Left ventricle myocardium inferior (tissue), 1 donor: ENCODE measurements at places on chromosomes 12 and 14. TPM values are rescaled to one million over a fixed set of nuclear protein-coding genes. Genes with fewer than 3 reads are reported as not detected.

The ITFG2 gene
- total RNA-seq, result 12.4 TPM

DNA sequence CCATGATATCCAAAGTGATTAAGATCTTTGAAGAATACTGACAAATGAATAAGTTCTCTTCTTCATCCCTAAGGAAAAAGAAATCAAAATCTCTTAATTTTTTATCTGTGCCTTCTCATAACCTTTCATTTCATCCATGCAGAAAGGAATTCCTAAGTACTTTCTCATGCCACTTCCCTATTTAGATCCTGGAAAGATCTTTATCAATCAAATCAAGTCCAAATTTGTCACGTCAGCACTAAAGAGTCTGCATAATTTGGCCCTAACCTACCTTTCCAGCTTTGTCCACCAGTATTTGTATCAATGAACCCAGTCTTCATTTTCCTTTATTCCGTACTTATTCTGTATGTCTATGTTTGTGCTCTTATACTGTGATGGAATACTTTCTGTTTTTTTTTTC lies 41.2 kb downstream of the VEZT start:
- H3K27ac ChIP-seq, result no peak overlapping the region
- H3K4me3 ChIP-seq, result no peak overlapping the region
- no peaks in the 10 kb centered on the region for H3K27me3 ChIP-seq
- no peak for DNase-seq
- peaks cover 35% of the 10 kb centered on the region for H3K4me1 ChIP-seq

DNA sequence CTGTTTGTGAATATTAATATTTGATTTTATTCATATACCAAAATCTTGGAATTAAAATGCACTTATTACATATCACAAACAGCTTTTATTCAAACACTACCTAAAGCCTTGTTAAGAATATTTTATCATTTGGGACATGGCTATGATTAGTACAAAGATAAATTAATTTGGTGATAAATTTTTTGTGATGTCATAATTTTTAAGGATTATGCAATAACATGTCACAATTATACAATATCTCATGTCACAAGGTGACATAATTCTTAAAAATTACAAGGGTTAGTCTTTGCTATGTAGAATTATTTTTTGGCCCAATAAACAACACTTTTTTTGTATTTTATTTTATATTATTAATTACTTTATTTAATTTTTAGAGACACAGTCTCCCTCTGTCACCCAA lies 113.7 kb downstream of the TMTC3 start:
- no peaks in the 10 kb centered on the region for H3K27me3 ChIP-seq
- H3K27ac ChIP-seq, result no peak overlapping the region
- DNase-seq, result no peak
- H3K4me3 ChIP-seq, result no peak overlapping the region

The PLA2G1B gene
- total RNA-seq, result not detected

The KLRD1 gene
- 1.4 TPM for total RNA-seq

- no peak overlapping the region for H3K27ac ChIP-seq
- peaks cover 16% of the 10 kb centered on the region for H3K27me3 ChIP-seq
- H3K4me1 ChIP-seq, result no peaks in the 10 kb centered on the region
- H3K4me3 ChIP-seq, result no peak overlapping the region
- no peak for DNase-seq
- no peaks in the 10 kb centered on the region for H3K36me3 ChIP-seq
Observed at GRCh38 chr12:107377596-107378385, 284.4 kb upstream of the CRY1 start.

DNA sequence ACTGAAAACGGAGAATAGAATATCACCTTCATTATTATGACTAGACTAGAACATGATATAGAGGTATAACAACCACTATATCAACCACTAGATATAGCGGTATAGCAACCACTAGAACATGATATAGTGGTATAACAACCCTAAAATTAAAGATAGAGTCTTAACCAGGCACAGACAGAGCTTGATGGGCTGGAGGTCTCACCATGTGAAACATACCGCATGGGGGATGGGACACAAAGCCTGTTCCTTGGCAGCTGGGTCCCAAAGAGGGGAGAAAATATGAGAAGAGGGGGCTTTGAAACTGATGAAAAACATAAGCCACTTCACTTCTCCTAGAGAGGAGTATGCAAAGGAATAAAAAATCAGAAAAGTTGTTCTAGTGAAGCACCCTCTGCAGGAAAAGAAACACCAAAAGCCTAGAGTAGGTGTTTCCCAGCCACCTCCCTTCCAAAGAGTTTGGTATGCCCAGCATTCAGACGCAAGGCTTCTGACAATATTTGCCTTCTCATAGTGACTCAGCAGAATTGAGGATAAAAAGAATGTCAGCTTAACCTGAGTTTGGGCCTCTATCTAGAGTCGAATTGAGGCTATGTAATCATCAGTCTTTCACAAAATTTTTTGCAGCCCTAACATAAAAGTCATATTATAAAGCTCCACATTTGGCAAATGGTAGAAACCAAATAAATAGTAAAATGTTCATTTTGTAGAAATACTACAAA lies 316.4 kb downstream of the NOVA1 start:
- no peaks in the 10 kb centered on the region for H3K27me3 ChIP-seq
- DNase-seq, result no peak
- no peaks in the 10 kb centered on the region for H3K36me3 ChIP-seq
- H3K4me3 ChIP-seq, result no peak overlapping the region
- H3K4me1 ChIP-seq, result no peaks in the 10 kb centered on the region

The CFAP54 gene
- 0.16 TPM for total RNA-seq

DNA sequence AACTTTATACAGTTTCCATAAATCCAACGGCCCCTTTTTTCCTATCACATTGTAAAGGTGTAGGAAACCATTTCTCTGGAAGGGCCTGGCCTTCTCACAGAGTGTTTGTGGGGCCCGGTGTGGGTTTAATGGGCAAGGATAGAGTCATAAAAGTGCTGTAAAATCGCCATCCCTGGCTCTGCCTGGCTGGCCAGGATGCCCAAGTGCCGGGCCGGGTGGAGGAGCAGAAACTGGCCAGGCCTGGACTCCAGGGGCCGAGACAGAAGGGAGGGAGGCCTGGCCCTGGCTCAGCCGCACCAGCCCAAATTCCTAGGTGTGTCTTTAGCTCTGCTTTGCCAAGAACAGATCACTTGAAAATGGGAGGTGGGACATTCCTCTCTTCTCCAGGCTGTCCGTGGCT lies 77.1 kb upstream of the DICER1 start:
- H3K27ac ChIP-seq, result peak overlapping the region; percentile 77
- DNase-seq, result no peak
- peaks cover 4% of the 10 kb centered on the region for H3K36me3 ChIP-seq
- no peak overlapping the region for H3K4me3 ChIP-seq
- peaks cover 62% of the 10 kb centered on the region for H3K4me1 ChIP-seq

GRCh38 chr14:89114109-89114508 lies 289.7 kb downstream of the TTC8 start:
- H3K4me3 ChIP-seq, result no peak overlapping the region
- DNase-seq, result no peak
- H3K27me3 ChIP-seq, result no peaks in the 10 kb centered on the region
- H3K27ac ChIP-seq, result no peak overlapping the region
- no peaks in the 10 kb centered on the region for H3K4me1 ChIP-seq

The ASCL1 gene
- total RNA-seq, result not detected

DNA sequence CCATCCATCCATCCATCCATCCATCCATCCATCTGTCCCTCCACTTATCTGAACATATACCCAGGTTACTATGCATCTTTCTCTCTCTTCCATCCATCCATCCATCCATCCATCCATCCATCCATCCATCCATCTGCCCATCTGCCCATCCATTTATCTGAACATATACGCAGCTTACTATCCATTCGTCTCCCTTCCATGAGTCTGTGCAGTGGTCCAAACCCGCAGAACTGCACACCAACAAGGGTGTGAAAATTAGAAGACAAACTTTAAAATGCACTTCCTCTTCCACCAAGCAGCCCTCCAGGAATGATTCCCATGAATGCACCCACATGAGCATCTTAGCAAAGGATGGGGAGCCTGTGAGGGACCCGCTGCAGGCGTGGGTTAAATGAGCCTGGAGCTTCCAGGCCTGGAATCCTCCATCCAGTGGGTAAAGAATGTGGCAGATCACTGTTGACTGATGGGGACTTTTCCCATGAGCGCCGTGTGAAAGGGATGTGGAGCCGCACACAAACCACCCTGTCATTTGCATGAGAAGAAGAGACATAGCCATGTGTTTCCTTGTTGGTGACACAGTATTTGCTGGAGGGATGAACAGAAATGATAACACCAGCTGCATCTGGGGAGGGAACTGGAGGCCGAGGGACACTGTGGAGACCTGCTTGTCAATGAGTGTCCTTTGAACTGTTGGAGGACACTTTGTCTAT lies 376.6 kb downstream of the ADGRD1 start:
- H3K36me3 ChIP-seq, result no peaks in the 10 kb centered on the region
- H3K27me3 ChIP-seq, result peaks cover 37% of the 10 kb centered on the region
- DNase-seq, result no peak
- H3K4me3 ChIP-seq, result no peak overlapping the region
- H3K27ac ChIP-seq, result no peak overlapping the region

The FGD4 gene
- 30.5 TPM for total RNA-seq

DNA sequence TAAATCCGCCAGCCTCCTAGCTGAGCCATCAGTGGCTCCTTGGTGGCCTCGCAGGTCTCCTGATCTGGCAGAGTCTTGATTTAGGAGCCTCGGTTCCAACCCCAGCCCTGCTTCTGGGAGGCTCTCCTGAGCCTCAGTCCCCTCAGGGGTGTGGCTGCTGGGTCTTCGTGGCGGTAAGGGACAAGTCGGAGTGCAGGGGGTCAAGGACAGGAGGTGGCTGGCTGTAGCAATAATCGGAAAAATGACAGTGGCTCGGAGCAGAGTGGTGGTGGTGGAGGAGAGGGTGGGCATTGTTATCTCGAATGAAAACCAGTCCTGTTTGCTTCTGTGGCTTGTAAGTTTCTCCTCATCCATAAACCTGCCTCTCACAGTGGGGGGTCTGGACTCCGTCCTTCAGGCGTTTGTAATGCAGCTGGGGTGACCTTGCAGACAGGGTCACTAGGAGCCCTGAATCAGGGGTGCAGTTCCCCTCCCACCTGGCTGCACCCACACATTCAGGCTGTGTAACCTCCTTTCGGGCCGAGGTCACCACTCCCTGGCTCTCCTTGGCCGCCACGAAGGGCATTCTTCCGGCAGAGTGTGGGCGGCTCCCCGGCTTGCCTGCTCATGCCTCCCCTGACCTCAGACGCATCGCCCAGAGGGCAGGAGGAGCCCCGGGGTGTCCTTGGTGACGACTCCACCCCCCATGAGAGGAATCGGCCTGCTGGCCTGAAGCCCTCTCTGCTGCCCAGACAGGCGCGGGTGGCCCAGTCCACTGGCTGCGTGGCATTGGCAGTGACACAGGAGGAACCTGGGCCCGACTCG lies 8.1 kb downstream of the BCL7A start:
- peak overlapping the region; percentile 11 for H3K4me3 ChIP-seq
- peak; percentile 24 for DNase-seq
- no peaks in the 10 kb centered on the region for H3K27me3 ChIP-seq
- H3K27ac ChIP-seq, result peak overlapping the region; percentile 82

GRCh38 chr14:87892763-87893162 lies 100.2 kb downstream of the GALC start:
- H3K4me1 ChIP-seq, result no peaks in the 10 kb centered on the region
- H3K36me3 ChIP-seq, result no peaks in the 10 kb centered on the region
- no peak overlapping the region for H3K27ac ChIP-seq
- no peak overlapping the region for H3K4me3 ChIP-seq
- DNase-seq, result no peak

GRCh38 chr12:989051-989450 lies 2.0 kb upstream of the ERC1 start:
- H3K36me3 ChIP-seq, result no peaks in the 10 kb centered on the region
- no peak for DNase-seq
- H3K4me3 ChIP-seq, result peak overlapping the region; percentile 84
- H3K27me3 ChIP-seq, result no peaks in the 10 kb centered on the region
- peaks cover 57% of the 10 kb centered on the region for H3K4me1 ChIP-seq
- peak overlapping the region; percentile 100 for H3K27ac ChIP-seq

DNA sequence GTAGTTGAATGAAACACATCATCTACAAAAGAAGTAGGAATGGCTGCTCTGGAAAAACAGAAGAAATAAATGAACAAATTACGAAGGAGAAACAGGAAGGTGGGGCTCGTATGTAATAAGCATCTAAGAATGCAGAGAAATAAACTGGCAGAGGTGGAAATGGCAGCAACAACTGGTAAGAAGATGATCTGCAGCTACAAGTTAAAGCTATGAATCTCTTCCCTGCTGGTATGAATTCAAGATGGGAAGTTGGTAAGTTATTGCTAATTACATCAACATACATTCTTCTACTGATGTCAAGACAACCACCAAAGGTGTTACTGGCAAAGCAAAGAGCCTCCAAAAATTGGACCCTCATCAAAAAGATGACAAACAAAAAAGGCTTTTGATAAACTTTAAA lies 59.8 kb downstream of the HECTD4 start:
- H3K36me3 ChIP-seq, result peaks cover 6% of the 10 kb centered on the region
- no peaks in the 10 kb centered on the region for H3K27me3 ChIP-seq
- no peak overlapping the region for H3K27ac ChIP-seq
- no peak overlapping the region for H3K4me3 ChIP-seq
- peaks cover 49% of the 10 kb centered on the region for H3K4me1 ChIP-seq
- no peak for DNase-seq

DNA sequence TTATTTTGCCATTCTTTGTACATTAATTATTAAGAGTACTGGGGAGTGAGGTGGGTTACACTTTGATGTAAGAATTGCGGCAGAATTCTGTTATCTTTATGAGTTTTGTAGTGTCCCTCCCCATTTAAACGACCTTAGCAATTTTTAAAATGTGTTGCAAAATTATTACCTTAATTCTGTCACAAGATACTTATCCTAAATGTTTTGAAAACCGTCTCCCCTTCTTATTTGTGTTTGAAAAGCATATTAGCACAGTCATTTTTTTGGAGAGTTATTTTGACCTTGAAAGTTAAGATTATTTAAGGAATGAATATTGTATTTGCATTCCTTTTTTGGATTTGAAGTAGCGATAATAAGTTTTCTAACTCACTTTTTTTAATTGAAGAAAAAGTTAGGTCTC lies 2.2 kb downstream of the ARHGAP5 start:
- no peaks in the 10 kb centered on the region for H3K36me3 ChIP-seq
- no peaks in the 10 kb centered on the region for H3K27me3 ChIP-seq
- H3K4me3 ChIP-seq, result peak overlapping the region; percentile 94
- peak overlapping the region; percentile 99 for H3K27ac ChIP-seq
- H3K4me1 ChIP-seq, result peaks cover 92% of the 10 kb centered on the region
- DNase-seq, result no peak

The FSCB gene
- total RNA-seq, result not detected

DNA sequence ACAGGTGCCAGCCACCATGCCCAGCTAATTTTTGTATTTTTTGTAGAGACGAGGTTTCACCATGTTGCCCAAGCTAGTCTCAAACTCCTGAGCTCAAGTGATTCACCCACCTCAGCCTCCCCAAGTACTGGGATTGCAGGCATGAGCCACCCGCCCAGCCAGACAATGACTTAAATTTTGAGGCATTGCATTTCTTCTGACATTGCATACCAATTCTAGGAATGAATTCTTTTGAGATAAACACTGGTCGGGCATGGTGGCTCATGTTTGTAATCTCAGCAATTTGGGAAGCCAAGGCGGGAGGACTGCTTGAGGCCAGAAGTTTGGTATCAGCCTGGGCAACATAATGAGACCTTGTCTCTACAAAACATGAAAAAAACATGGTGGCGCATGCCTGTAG lies 2.5 kb upstream of the CELA1 start:
- peaks cover 10% of the 10 kb centered on the region for H3K27me3 ChIP-seq
- no peak overlapping the region for H3K4me3 ChIP-seq
- H3K27ac ChIP-seq, result no peak overlapping the region
- DNase-seq, result no peak

The GPR132 gene
- total RNA-seq, result 1.0 TPM

GRCh38 chr14:26113911-26114640 lies 483.8 kb downstream of the NOVA1 start:
- no peaks in the 10 kb centered on the region for H3K4me1 ChIP-seq
- H3K27me3 ChIP-seq, result no peaks in the 10 kb centered on the region
- no peaks in the 10 kb centered on the region for H3K36me3 ChIP-seq
- no peak for DNase-seq
- H3K27ac ChIP-seq, result no peak overlapping the region

The TMTC1 gene
- 38.4 TPM for total RNA-seq
